ENCODE measurements at places on chromosomes 2 and 18.

GRCh38 chr18:51881394-51881793, 458.6 kb upstream of the DCC start:
- H3K4me1 ChIP-seq, result no peaks in the 10 kb centered on the region
- no peak overlapping the region for H3K27ac ChIP-seq
- H3K36me3 ChIP-seq, result no peaks in the 10 kb centered on the region
- no peak overlapping the region for H3K4me3 ChIP-seq
- no peaks in the 10 kb centered on the region for H3K27me3 ChIP-seq

GRCh38 chr18:71583252-71583651, 960.9 kb downstream of the CBLN2 start:
- H3K27ac ChIP-seq, result no peak overlapping the region
- H3K36me3 ChIP-seq, result no peaks in the 10 kb centered on the region
- H3K4me3 ChIP-seq, result no peak overlapping the region
- no peak for DNase-seq
- no peaks in the 10 kb centered on the region for H3K27me3 ChIP-seq

- no peak for DNase-seq
- no peaks in the 10 kb centered on the region for H3K27me3 ChIP-seq
- no peak overlapping the region for H3K4me3 ChIP-seq
- no peak overlapping the region for H3K27ac ChIP-seq
Observed at GRCh38 chr18:48803951-48804855, 146.6 kb downstream of the SMAD7 start.

DNA sequence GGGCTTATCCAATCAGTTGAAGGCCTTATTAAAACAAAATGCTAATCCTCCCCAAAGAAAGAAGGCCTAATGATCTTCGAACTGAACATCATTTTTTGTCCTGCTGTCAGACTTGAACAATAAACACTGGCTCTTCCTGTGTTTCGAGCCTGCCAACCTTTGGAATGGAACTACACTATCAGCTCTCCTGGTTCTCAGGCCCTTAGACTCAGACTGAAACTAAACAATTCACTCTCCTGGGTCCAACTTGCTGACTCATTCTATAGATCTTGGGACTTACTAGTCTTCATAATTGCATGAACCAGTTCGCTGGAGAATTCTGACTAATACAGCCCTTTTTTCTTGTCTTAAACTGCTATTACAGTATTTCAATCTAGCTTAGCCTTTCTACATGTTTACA, 235.2 kb downstream of the LNPK start:
- no peaks in the 10 kb centered on the region for H3K27me3 ChIP-seq
- no peaks in the 10 kb centered on the region for H3K36me3 ChIP-seq
- no peak for DNase-seq
- H3K4me1 ChIP-seq, result no peaks in the 10 kb centered on the region
- H3K27ac ChIP-seq, result no peak overlapping the region

- H3K4me3 ChIP-seq, result no peak overlapping the region
- no peak overlapping the region for H3K27ac ChIP-seq
- peaks cover 6% of the 10 kb centered on the region for H3K27me3 ChIP-seq
Observed at GRCh38 chr18:51655327-51655698, 457.8 kb upstream of the MEX3C start.

GRCh38 chr2:30821960-30822359, 14.7 kb upstream of the CAPN13 start:
- H3K27ac ChIP-seq, result no peak overlapping the region
- H3K4me1 ChIP-seq, result no peaks in the 10 kb centered on the region
- peaks cover 1% of the 10 kb centered on the region for H3K36me3 ChIP-seq
- H3K27me3 ChIP-seq, result peaks cover 7% of the 10 kb centered on the region
- H3K4me3 ChIP-seq, result no peak overlapping the region
- DNase-seq, result no peak

Measured in activated T-cell treated with anti-CD3 and anti-CD28 coated beads, Interleukin-2, amount 50 U/mL, for 72 hours (primary cell).